ENCODE measurements at places on chromosomes 1 and 21.
A peak's percentile ranks its signal among the peaks of the same experiment; 100 is the strongest.

GRCh38 chr1:230865062-230865817 lies 3.1 kb downstream of the C1orf198 start:
- DNase-seq = no peak

- DNase-seq = no peak
These were observed 282.3 kb downstream of the USH2A start for GRCh38 chr1:216140730-216141524.

DNA sequence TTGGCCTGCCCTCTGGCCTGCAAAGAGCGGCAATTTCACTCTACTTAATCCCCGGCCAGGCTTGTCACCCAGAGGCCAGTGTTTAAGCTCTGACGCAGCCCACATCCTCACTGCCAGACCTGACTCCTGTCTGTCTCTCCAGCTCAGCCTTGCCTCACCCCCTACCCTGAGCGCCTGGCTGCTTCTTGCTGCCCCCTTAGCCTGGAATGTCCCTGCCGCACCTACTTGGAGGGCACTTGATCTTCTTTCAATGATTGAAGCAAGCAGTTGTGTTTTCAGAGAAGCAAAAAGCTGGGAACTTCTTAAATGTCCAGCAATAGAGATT lies 87.4 kb upstream of the ZBTB40 start:
- no peak for DNase-seq

GRCh38 chr21:42370894-42371654 lies 4.7 kb upstream of the TFF1 start:
- DNase-seq = no peak

- DNase-seq = no peak
These were observed 18.9 kb downstream of the CLEC20A start for GRCh38 chr1:178477841-178478240.

DNA sequence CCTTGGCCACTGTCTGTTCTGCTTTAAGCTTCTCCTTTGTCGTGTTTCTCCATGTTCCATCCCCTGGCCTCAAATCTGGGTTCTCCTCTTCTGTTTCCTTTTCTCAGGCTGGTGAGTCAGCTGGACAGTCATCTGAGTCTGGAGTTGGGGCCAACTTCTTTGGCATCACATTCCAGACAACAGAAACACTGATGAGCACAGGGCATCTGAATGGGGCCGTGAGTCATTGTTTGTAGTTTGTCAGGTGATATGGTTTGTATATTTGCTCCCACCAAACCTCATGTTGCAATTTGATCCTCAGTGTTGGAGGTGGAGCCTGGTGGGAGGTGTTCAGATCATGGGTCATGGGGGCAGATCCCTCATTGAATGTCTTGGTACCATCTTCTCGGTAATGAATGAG lies 14.3 kb upstream of the OLIG2 start:
- no peak for DNase-seq

DNA sequence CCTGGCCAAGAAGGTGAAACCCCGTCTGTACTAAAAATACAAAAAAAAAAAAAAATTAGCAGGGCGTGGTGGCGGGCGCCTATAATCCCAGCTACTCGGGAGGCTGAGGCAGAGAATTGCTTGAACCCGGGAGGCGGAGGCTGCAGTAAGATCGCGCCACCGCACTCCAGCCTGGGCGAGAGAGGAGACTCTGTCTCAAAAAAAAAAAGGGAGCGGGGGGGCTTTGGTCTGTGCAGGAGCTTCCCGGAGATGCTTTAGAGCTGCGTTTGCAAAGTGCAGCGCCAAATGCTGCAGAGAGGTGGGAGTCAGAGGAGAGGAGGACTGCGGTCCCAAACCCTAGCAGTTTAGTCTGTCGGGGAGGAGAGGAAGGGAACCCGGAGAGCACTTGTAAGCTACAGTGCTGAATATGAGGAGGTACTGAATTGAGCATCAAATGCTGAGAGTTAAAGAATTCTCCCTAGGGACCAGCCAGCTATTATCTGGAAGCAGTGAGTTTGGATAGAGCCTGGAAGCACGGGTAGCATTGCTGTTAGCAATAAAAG lies 569 bp downstream of the FALEC start:
- no peak for DNase-seq

- no peak for DNase-seq
These were observed 37.6 kb downstream of the ZYG11A start for GRCh38 chr1:52880206-52880605.

DNA sequence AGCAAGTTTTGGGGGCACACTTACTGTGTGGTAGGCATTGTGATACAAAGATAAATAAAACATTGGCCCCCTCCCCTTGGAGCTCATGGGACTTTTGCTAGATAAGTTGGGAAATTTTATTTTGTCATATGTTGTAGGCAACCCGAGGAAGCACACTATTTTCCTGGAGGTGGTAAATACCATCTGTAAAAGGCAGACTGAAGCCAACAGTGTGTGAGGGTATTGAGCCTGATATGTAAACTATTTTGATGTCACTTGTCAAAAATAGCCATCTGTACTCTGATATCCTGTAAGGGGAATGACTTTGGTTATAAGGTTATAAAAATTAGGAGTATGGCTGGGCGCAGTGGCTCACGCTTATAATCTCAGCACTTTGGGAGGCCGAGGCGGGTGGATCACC lies 30.6 kb downstream of the VANGL2 start:
- DNase-seq = no peak

DNA sequence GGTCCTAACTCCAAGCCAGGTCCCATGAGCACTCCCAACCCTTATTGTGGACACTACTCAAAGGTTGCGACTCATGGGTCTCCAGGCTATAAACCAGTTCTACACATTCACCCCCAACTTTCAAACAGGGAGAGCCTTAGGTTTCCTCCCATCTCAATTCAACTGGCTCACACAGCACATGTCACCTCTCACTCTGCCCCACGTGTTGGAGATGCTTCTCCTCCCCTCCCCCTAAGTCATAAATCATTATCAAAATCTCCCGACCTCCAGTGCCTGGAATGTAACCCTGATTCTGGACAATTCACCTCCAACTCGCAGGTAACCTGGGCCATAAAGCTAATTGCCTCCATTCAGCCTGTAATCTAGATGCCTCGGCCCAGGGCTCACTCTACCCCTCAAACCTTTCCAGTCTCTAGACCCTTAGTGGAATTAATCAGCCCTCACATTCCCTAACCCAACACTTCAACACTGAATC lies 595 bp downstream of the AK2 start:
- no peak for DNase-seq

GRCh38 chr21:26800455-26800854 lies 44.8 kb downstream of the ADAMTS1 start:
- no peak for DNase-seq

DNA sequence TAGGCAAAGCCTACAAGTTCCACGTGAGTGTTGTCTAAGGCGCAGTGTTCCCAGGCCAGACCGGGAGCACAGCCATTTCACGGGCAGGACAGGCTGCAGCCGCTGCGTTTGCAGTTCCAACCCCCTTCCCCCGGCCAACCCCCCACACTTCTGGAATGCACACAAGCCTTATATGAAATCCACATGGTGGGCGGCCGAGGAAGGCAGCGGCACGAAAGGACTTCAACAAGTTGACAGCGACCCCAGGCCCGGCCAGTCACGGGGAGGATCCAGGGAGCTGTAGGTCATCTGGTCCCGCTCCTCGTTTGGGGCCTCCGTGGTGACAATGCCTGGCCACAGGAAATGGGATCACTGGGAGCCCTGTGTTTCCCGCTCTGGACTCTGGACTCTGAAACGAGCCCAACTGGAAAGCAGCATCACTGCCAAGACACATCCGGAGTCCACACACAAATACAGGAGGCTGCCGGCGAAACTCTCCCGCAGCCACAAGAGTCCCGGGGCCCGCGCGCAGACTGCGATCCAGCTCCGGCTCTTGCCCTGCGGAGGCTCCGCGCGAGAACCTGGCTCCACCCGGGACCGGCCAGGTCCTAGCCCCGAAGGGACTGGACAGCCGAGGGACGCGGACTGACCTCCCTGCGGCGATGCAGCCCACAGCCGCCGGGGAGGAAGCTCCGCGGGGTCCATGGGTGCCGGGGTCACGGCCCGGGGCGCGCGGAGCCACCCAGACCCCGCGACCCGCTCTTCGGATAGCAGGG lies 794 bp downstream of the NID1 start:
- no peak for DNase-seq

- DNase-seq = no peak
These were observed 6.6 kb upstream of the DDR2 start for GRCh38 chr1:162625679-162626078.

- no peak for DNase-seq
These were observed 10.4 kb upstream of the WNT3A start for GRCh38 chr1:227996187-227996950.

- no peak for DNase-seq
These were observed 18.1 kb upstream of the SLC19A1 start for GRCh38 chr21:45560106-45561021.

DNA sequence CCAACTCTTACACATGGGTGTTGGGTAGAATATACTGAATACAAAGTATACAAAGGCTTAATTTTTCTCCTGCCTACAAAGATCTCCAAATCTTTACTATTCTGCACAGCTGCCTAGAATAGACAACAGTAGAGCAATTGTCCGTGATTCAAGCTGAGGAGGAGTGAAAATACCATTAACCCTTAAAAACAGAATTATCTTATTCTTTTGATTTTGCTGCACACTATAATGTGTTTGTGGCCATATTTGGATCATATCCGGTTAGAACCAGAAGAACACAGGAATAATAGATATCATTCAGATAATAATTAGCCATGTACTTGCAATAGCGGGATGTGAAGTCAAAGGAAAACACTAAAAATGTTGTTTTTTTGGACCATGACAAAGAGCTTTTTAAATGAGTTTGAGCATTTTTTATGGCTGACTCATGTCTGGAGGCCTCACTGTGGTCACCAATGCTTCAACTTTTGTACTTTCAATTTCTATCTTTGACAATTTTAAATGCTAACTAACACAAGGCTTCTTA lies 197.6 kb upstream of the FOXD3 start:
- DNase-seq = no peak

- DNase-seq = no peak
These were observed 2.4 kb upstream of the ALPL start for GRCh38 chr1:21506804-21507203.

DNA sequence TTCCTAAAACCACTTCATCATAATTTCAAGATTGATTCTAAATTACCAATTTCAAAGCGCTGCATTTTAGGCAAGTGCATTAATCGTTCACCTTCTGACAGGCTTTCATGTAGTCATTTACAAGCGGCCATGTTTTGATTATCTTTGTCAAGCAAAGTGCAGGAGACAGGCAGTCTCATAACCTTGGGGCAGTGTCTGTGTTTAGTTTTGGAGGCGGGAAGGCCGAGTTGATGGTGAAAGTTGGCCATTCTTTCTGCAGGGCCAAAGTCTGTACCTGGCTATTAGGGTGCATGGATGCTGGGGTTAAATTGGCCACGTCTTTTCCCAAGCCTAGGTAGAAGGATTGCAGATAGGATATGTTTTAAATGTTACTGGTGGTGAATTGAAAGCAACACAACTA lies 2.9 kb downstream of the AGPAT3 start:
- no peak for DNase-seq

- DNase-seq = no peak
These were observed 4.7 kb downstream of the IRF6 start for GRCh38 chr1:209800984-209801834.

DNA sequence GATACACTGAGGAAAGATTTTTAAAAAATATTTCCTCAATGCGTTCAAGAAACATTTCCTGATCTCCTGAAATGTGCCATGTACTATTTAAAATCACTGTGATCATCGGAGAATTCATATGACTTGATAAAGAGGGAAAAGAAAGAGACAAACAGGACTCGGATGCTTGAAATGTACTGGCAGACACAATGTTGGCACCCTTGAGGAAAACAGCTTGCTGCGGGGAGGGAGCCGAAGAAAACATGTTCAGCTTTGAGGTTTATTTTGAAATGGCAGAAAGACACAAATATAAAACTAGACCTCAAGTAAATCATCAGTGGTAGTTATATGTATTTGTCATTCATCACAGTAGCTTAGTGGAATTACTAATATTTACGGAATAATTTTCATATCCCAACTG lies 100.9 kb upstream of the BRINP3 start:
- no peak for DNase-seq

DNA sequence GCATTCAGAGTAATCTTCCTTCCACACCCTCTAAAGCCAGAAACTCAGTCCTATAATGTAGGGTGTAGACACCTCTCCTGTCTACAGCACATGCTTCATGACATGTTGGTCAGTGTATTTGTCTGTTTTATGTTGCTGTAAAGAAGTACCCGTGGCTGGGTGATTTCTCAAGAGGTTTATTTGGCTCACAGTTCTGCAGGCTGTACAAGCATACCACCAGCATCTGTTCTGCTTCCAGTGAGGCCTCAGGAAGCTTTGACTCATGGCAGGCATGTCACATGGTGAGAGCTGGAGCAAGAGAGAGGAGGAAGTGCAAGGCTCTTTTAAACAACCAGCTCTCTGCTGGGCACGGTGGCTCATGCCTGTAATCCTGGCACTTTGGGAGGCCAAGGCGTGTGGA lies 12.1 kb downstream of the PLOD1 start:
- no peak for DNase-seq

DNA sequence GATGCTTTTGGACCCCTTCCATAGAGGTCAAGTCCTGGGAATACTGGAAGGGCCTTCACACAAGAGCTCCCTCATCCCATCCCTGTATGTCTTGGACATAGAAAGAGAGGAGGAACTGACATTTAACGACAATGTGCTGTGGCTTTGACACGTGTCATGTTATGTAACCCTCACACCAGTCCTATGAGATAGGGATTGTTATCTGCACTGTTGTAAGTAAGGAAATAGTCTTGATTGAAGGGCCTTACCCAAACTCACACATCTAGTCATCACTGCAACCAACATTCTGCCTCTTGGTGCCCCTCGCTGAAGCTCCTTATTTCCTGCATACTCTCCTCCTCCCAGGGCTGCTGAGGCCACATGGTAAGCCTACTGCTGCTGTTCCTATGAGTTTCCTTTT lies 63.7 kb upstream of the ANGPTL1 start:
- no peak for DNase-seq

DNA sequence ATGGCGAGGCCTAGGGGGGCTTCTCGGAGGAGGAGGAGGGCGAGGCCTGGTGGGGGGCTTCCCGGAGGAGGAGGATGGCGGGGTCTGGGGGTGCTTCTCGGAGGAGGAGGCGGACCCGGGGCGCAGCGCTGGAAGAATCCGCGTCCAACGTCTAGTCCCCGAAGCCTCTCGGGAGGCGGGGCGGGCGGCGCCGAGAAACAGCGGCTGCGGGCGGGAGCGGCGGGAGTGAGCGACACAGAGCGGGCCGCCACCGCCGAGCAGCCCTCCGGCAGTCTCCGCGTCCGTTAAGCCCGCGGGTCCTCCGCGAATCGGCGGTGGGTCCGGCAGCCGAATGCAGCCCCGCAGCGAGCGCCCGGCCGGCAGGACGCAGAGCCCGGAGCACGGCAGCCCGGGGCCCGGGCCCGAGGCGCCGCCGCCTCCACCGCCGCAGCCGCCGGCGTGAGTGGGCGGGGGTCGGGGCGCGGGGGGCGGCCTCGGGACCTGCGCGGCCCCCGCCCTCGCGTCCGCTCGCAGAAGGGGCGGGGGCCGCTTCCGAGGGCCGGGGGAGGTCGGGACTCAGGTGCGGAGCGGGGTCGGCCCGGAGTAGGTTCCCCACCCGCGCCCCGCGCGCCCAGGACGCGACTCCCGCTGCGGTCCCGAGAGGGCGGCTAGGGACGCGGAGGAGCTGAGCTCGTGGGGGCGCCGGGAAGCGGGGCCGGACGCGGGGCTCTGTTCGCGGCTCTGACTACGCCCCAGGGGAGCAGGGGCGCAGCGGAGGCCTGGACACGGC lies at the start of gene KLHL17:
TSS of gene KLHL17 (plus strand) at position 222 of the 769 bp plus-strand sequence. CDS start at position 332, 110 bp downstream.
- peak; percentile 71 for DNase-seq

Data from CD8-positive, alpha-beta T cell (primary cell).